ENCODE measurements at places on chromosomes 12 and 14.

GRCh38 chr12:31363831-31364230 is 37.9 kb upstream of the SINHCAF start:
- no peak for DNase-seq

GRCh38 chr12:83996671-83997070 is 915.9 kb downstream of the SLC6A15 start:
- DNase-seq = no peak

DNA sequence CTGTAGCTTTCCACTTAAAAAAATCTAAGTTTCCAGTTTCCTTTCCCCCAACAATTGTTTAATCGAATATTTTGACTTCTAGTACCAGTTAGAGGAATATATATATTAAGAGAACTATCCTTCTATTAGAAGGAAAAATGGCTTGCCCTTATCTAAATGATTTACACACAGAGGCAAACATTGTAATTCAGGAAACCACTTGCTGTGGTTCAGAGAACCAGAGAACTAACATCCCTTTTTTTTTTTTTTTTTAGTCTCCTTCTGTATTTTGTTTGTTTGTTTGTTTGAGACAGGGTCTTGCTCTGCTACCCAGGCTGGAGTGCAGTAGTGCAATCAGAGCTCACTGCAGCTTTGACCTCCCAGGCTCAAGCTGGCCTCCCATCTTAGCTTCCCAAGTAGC is 746.6 kb downstream of the VRK1 start:
- DNase-seq = no peak

GRCh38 chr12:39972119-39972518 is 133.8 kb downstream of the SLC2A13 start:
- no peak for DNase-seq

- DNase-seq = no peak
Observed at GRCh38 chr12:22228022-22228875, 106.3 kb downstream of the ST8SIA1 start.

- no peak for DNase-seq
Observed at GRCh38 chr14:33720284-33720787, 230.5 kb downstream of the EGLN3 start.

GRCh38 chr12:690466-690865 is 27.2 kb upstream of the NINJ2 start:
- no peak for DNase-seq

- DNase-seq = no peak
Observed at GRCh38 chr12:31687101-31687527, 27.6 kb downstream of the ETFBKMT start.

DNA sequence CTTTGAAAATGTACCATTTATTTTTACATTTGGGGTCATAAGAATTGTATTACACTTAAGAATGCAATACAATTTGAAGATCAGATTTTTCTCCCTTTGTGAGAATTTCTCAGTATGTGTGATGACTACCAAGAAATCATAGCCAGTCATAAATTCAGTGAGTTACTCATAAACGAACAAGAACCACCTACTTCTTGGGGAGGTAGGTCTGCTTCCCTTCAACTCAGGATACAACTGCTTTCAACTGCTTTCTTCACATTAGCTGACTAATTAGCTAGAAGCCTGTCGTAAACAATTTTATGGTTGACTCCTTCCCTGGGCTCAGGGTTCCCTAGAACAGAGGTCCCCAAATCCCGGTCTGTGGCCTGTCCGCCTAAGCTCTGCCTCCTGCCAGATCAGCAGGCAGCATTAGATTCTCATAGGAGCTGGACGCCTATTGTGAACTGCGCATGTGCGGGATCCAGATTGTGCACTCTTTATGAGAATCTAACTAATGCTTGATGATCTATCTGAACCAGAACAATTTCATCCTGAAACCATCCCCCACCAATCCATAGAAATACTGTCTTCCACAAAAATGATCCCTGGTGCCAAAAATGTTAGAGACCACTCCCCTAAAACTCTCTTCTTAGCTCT is 3.7 kb downstream of the ANG start:
- DNase-seq = no peak

DNA sequence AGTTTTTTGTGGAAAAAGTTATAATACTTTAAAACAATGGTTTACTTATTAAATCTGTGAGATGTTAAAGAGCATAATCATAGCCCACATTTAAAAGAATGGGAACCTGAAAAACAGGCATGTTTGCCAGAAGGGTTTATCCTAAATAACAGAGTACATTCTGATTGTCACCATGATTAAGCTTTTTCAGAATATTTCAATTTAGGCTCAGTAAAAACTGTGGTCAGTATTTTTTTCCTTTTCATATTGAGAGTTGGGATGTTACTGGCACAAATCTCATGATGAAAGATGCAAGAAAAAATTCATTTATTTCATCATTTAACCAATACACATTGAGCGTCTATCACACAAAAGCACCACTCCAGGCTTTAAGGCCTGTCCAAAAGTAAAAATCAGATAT is 18.6 kb downstream of the EPS8 start:
- no peak for DNase-seq

DNA sequence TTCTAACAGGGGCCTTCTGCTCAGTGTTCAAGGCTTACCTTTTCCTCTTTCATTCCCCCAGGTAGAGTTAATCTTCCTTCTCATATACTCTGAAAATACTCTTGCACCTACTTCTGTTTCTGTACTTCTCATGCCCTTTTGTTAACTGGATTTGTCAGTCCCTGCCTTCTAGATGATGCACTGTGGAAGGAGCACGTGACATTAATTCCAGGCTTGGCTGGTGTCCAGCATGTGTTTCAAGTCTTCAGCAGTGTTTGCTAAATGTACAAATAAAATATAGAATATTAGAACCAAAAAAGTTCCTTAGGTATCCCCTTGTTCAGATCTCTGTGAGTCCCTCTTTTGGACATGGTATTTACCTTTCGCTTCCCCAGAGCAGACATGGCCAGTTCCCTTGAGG is 27.9 kb upstream of the EVL start:
- no peak for DNase-seq

DNA sequence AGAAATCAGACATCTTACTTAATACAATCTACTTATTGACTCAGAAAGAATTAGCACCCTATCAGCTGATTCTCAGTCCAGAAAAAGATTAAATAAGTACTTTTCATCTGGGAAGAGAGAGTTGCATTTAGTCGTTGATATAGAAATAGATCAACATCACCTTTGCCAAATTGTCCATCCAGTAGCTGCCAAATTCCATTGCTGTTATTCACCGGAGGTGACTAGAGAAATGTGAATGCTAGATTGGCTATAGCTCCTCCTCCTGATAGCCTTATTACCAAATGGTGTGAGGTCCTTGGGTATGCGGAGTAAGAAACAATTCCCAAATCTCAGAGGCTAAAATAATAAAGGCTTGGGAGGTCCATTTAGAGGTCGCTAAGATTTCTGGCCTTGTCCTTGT is 723.3 kb upstream of the FLRT2 start:
- no peak for DNase-seq

DNA sequence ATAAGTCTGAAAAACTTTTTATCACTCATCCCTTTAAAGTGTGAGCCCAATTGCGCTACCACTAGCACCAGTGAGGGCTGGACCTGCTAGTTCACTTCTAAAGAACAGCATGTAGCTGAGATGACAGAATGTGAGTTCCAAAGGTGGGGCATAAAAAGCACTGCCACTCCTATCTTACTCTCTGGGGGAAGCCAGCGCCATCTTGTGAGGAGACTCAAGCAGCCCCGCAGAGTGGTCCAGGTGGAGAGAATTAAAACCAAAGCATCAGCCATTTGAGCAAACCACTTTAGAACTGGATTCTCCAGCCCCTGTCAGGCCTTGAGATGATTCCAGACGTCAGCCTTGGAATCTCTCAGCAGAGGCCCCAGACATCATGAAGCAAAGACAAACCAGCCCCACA is 39.9 kb downstream of the TMEM132D start:
- no peak for DNase-seq

DNA sequence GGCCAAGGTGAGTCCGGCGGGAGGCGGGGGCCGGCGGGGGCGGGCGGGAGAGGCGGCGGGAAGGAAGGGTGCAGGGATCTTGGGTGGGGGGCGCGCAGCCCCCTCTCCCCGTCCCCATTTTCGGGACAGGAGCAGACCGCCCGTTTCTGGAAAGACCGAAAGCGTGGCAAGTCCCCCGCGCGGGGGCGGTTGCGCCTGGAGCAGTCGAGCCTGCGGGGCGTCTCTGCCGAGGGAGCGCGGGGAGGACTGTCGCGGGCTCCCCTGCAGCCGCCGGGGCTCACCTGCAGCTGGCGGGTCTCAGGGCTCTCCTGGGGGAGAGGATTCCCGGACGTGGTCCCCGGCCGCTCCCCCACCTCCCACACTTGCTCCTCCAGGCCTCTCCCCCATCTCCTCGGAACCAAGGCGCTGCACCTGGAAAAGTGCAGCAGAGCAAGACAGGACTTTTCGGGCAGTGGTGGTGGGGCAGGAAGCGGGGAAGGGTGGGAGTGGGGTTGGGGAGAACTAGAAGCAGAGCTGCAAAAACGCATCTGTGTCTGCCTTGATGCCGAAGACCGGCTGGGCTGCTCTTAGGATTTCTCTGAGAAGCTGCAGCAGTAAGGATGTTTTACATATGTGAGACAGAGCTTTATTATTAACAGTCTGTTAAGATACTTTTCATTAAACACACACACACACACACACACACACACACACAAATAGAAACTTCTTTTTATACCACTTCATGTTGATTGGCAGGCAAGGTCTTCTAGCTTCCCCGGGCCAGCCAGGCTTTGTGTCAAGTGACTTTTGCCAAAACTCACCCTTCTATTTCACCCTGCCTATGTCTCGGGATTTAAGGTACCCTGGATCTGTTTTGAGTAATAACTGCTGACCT is 677 bp downstream of the C12orf75 start:
- DNase-seq = no peak
